ENCODE measurements at places on chromosomes 7 and 10.

GRCh38 chr10:78749200-78749599 lies 319.6 kb upstream of the ZMIZ1 start:
- no peak for DNase-seq

- DNase-seq = no peak
Measured at GRCh38 chr10:28139138-28139537, 140.3 kb upstream of the ODAD2 start.

DNA sequence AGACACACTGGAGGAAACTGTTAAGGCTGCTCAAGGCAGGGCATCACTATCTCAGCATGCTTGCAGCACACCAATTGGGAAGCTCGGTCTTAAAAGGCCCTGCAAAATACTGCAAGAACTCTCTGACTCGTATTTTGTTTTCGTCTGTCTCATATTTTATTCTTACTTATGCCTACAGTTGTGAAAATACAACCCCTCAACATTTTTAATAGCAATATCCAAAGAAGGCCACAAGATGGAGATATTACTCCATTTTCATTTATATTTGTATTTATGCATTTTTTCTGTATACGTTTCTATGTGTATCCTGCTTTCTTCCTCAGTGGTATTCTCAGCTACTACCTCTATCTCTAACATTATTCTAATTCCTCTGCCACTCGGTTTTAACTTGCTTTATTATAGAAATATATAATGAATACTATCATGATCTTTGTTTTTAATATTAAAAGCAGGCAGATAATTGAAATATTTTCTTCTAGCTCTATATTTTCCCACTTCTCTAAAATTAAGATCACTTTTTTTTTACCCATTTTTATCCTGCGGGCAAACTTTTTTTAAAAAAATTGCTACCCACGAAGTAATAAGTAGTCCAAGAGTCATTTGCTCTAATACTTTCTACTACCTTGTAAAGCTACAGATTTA lies 10.0 kb downstream of the DNAJC1 start:
- DNase-seq = no peak

DNA sequence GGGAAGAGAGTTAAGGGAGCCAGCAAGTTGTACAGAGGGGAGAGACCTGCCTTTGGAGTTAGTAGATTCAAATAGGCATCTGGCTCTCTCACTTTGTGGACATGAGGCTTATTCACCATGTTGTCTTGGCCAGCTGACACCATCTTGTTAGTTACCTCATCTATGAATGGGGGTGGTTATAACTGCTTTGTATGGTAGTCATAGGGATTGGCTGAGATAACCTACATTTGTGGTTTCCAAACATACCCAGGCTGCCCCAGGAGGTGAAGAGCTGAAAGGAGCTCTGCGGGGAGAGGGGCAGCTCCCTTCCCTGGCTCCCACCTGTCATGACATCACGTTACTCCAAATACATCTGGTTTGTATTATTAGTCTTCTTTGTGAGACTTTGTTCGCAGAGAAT lies 393.3 kb upstream of the AUTS2 start:
- no peak for DNase-seq

- DNase-seq = no peak
Measured at GRCh38 chr7:130974794-130975193, 240.8 kb upstream of the KLF14 start.

DNA sequence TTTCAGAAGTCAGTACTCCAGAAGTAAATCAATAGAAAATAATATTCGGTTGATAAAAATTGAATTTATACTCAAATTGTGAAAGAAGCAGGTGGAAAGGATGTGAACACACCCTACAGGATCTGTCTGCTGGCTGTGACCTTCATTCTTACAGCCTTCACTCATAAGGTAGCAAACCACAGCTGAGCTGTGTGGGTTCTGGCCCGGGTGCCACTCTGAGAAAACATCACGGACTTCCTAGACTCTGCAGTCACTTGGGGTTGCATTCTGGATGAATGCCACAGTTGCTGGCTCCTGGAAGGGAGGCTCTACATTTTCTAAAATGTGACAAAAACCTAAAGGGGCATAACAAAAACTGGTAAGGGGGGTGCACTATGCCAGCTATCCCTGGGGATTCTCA lies 36.0 kb upstream of the ABLIM1 start:
- no peak for DNase-seq

- DNase-seq = no peak
Measured at GRCh38 chr7:74515276-74515675, 61.6 kb downstream of the GTF2IRD1 start.

GRCh38 chr10:80252296-80252887 lies 37.1 kb downstream of the MAT1A start:
- DNase-seq = no peak

DNA sequence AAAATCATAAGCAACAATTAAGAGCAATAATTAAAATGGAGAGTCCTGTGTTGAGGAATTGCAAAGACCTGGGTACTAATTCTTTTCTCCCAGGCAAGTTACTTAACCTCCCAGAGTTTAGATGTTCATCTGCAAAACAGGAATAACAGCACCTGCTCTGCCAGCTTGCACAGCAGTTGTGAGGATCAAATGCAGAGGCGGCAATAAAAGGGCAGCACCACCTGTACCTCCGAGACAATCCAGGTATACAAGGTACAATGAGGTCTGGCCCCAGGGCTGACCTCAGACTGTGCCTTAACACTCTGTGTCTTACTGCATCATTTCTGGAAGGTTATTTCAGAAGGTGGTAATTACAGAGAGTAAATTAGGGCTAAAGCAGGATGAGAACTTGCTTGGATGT lies 14.5 kb upstream of the FAM204A start:
- no peak for DNase-seq

- no peak for DNase-seq
Measured at GRCh38 chr10:101065481-101066145, 3.8 kb downstream of the KAZALD1 start.

GRCh38 chr7:87206361-87206760 lies 13.2 kb downstream of the TMEM243 start:
- DNase-seq = no peak

DNA sequence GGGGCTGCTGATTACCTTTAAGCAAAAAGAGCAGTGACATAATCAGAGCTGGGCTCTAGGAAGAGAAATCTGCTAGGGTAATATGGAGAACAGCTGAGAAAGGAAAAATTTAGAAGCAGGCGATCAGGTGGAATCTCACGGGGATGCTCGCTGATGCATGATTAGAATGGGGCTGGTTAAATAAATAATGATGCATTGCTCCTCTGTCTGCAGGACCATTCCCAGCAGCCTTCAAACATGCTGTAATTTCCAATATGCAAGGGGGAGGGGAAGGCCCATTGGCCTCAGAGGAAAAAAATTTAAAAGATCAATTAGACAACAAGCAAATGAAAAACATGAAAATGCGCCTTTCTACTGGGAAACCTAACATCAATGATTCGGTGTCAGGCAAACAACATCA lies 65.6 kb upstream of the C10orf90 start:
- no peak for DNase-seq

- no peak for DNase-seq
Measured at GRCh38 chr7:5620459-5620881, 161.0 kb downstream of the RNF216 start.

DNA sequence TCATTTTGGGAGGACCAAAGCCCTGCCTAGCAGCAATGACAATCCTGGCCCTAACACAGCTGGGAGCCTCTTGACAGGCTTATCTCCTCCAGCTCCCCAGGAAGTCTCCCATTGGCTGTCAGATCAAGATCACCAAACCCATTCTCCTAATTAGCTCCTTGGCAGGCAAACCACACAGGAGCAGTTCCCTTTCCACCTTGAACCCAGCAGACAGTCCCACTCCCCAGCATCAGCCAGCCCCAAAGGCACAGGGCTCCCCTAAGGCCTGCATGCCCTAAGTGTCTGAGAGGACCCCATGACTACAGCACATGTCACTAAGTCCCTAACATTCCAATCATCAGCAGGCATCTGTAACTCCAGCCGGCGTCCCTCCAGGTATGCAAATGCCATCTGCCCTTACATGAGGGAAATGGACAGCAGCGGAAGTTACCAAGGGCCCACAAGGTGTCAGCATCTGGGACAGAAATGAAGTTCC lies 348.5 kb downstream of the KCNMA1 start:
- no peak for DNase-seq

GRCh38 chr7:152924826-152925411 lies 165.4 kb downstream of the ACTR3B start:
- DNase-seq = no peak

GRCh38 chr7:1105189-1105588 lies 17.3 kb downstream of the GPER1 start:
- DNase-seq = no peak

GRCh38 chr10:113438652-113439051 lies 114.2 kb upstream of the HABP2 start:
- no peak for DNase-seq

- no peak for DNase-seq
Measured at GRCh38 chr7:158249692-158250091, 337.9 kb downstream of the PTPRN2 start.

GRCh38 chr7:1758028-1758858 lies 88.2 kb downstream of the ELFN1 start:
- no peak for DNase-seq

DNA sequence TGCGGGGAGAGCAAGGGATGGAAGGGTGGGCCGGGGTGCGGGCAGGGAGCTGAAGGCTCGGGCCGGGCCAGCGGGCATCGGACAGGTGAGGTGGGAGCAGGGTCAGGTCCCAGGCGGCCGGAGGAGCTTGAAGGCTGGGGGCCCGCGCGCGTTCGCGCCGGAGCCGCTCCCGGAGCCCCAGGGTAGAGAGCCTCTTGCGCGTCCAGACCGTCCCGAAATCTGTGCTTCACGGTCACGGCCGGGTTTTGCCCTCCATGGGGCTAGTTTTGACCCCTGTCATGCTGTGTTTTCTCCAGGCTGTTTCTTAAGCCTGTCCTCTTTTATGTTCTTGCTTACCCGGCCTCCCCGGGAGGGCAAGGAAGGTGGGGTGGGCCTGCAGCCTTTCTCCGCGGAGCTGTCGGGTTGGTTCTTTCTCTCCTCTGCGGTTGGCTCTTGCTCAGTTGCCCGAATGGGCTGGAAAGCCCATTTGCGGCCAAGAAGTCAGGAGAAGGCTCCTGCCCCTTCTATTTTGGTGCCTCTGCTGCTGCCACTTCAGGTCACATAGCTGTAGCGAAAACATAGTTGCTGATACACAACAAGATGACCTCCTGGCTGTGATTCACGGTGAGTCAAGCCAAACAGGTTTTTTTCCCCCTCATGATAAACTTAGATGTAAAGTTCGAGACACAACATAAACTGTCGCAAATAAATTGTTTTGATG lies 650 bp downstream of the UBE2D1 start:
- DNase-seq = no peak

- DNase-seq = no peak
Measured at GRCh38 chr7:11767148-11767547, 64.8 kb downstream of the THSD7A start.

DNA sequence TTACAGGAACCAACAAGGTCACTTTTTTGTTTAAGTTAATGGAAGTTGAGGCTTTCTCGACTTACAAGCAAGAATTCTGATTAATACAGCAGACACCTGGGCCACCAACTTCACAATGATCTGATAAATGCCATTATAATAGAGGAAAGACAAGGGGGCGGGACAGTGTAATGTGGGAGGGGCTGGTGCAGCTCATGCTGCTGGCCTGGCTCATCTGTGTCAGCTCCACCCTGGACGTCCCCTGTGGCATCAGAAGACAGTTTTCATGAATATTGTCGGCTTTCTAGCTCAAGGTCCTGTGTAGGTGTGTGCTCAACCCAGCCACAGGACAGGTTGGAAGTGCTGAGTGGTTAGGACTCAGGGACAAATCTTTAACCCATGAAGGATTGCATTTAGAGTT lies 57.0 kb downstream of the MTURN start:
- DNase-seq = no peak

DNA sequence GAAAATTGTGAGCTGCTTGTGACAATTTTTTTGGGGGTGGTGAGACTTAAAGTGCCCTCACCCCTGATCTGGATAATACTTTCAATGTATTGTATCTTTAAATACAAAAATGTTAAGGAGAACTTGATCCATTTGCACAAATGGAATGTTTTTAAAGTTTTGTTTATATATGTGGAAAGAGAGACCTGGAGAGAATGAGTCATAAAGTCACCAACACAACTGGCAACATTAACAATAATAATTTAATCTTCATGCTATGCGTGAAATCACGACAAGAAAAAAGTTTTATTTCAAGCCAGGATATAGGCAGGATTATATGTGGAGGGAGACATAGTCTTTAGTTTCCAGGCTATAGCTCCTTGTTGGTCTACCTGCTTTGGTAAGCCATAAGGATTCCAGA lies 537.5 kb downstream of the GPAM start:
- no peak for DNase-seq

DNA sequence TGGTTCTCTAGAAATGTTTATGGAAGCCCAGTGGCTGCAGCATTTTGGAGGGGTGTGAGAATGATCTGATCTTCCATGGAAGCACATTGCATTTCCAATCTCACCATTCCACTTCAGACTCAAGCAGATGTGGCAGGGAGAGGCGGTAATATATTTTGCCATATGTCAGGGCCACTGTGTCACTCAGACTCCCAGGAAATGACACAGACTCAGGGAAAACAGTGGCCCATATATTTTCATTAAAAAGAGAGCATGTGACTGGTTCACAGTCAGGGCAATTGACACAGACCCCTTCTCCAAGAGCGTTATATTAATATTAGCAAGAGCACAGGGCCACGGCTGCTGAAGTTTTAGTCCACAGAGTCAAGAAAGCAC lies 149.3 kb upstream of the NRP1 start:
- no peak for DNase-seq

GRCh38 chr10:101708073-101708472 lies 13.1 kb upstream of the FBXW4 start:
- no peak for DNase-seq

- DNase-seq = no peak
Measured at GRCh38 chr10:60728056-60728455, 50.2 kb upstream of the CDK1 start.

DNA sequence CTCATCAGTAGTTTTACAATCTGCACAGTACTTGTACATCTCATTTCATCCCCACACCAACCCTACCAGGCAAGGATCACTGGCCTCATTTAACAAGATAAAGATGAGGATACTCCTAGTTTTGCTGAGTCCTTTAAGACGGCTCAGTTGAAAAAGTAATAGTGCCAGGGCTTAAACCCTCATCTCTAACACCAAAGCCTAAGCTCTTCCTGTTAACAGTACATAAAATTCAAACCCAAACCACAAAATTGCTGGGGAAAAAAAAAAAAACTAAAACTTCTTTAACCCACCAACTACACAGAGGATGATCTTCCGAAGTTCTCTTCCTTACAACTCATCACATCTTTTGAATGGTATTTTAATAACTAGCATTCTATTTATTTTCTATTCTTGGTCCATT lies 1.3 kb downstream of the SAR1A start:
- no peak for DNase-seq

GRCh38 chr10:86945361-86946212 lies 11.8 kb downstream of the MMRN2 start:
- DNase-seq = no peak

DNA sequence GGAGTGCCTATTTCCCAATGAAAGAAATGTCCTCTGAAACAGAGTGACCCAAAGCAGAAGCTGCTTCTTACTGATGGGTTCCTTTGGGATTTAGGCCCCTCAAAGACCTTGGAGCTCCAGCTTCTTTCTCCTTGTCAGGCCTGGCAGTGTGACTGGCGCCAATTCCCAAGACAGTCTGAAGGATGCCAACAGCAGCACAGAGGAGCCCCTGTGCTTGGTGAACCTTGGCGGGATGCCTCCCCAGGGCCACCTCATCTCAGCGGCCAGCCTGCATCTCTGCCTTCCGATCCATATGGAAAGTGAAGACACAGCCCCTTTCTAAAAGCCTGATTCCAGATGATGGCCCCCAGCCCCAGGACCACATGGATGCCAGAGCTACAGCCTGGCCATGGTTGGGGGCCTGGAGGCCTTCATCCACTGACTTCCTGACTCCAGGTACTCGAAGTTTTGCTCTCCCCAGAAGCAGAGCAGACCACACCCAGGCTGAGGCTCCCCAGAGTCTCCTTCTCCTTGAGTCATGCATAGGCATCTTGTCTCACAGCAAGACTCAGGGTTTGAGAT lies 45.4 kb downstream of the FBXW4 start:
- DNase-seq = no peak

All from stimulated activated CD4-positive, alpha-beta T cell treated with anti-CD3 and anti-CD28 coated beads, Interleukin-15, amount 100 ng/mL, for 1 hour (primary cell).